ENCODE measurements at places on chromosomes 11 and 22.

GRCh38 chr11:84580428-84580827 is 1046.7 kb downstream of the DLG2 start:
- no peak for DNase-seq

- DNase-seq: no peak
Observed at GRCh38 chr11:88435415-88435814, 97.9 kb upstream of the CTSC start.

DNA sequence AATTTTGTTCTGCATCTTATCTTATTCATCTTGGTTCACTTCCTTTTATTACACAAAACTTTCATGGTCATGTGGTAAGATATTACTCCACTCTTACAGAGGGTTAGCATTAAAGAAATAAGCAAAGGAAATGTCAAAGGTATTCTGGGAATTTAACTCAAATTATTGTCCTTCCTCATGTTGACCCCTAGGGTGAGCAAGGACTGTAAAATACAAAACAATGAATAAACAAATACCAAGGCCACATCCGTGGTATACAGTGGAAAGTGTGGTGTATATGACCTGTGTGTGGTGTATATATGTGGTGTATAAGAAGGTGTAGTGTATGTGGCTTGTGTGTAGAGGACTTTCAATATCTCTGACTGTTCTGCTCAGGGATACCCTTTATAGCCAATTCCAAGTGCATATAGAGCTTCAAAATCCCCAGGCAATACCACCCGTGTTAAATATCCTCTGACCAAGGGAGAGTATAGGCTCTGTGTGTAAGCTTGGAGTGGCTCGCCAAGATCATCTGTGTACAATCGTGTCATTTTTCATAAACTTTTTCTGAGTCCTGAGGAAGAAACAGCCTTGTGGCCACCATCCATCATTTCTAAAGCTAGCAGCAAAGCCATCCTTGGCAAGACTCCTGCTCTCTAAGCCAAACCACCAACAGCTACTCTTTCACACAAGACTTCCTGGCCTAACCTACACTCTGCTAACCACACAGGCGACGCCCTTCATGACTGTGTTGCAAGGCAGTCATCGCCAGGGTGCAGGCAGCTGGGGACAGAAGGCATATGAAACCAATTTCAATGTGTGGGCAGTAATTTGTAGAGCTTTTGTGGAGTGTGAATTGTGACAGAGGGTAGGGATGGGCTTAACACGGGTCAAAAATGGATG is 548.0 kb downstream of the ETS1 start:
- peak; percentile 92 for DNase-seq

GRCh38 chr22:24831687-24832086 is 25.7 kb downstream of the SGSM1 start:
- no peak for DNase-seq

- DNase-seq: no peak
Observed at GRCh38 chr22:49023879-49024774, 803.5 kb downstream of the BRD1 start.

- DNase-seq: no peak
Observed at GRCh38 chr11:127075758-127076157, 75.2 kb upstream of the KIRREL3 start.

DNA sequence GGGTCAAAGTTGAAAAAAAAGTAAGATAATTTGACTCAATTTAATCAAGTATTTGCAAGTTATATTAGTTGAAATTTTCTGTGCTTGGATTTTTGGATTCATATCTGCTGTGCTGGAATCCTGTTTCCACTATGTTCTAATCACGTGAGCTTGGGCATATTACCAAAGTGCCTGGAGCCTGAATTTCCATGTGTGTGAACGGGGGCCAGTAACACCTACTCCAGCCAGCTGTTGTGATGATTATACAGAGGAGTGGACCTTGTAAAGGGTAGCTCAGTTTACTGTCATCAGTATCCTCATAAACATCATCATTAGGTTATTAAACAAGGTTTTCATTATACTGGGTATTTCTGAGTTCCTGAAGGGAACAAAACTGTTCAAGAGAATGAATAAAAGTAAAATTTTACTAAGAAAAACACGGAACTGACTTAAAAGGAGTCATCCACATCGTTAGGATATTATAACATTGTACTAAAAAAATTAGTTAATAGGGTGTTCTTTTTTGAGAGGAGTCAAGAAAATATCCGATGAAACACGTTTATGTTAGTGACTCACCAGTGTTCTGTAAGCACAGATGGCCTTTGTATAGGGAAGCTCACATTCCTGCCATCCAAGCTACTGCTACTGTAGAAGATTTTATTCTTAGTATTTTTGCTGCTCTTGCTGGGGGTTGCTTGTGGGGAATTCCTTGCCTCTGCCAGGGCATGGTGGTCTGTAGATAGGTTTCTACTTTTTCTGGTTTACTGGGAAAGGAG is 144.1 kb downstream of the ARHGAP42 start:
- peak; percentile 76 for DNase-seq

GRCh38 chr22:43925433-43926348 is 2.1 kb downstream of the PNPLA3 start:
- DNase-seq: no peak

GRCh38 chr11:122305426-122306320 is 189.7 kb upstream of the BLID start:
- DNase-seq: no peak

DNA sequence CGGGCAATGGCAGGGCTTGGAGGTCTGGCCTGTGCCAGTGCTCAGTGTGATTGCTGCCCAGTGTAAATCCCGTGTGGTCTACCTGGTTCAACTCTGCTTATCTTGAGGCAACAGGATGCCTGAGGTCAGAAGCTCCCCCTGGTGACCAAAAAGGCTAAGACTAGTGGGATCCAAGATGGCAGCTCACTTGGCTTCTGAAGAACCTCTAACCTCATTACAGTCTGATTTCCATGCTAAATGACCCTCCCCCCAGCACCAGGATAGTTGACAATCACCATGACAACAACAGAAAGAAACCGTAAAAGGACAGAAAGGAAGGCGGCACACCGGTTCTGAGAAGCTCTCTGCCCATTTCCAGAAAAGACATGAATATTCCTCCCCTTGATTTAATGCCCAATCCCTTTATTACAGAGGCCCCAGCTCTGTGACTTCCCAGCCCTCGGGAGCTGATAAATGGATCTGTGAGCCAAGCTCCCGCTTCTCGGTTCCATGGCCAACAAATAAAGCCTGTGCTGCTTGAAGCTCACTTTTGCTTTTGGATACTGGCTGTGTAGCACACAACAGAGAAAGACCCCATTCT is 398.4 kb downstream of the CTTN start:
- no peak for DNase-seq

- DNase-seq: no peak
Observed at GRCh38 chr11:43748095-43748494, 67.6 kb downstream of the HSD17B12 start.

DNA sequence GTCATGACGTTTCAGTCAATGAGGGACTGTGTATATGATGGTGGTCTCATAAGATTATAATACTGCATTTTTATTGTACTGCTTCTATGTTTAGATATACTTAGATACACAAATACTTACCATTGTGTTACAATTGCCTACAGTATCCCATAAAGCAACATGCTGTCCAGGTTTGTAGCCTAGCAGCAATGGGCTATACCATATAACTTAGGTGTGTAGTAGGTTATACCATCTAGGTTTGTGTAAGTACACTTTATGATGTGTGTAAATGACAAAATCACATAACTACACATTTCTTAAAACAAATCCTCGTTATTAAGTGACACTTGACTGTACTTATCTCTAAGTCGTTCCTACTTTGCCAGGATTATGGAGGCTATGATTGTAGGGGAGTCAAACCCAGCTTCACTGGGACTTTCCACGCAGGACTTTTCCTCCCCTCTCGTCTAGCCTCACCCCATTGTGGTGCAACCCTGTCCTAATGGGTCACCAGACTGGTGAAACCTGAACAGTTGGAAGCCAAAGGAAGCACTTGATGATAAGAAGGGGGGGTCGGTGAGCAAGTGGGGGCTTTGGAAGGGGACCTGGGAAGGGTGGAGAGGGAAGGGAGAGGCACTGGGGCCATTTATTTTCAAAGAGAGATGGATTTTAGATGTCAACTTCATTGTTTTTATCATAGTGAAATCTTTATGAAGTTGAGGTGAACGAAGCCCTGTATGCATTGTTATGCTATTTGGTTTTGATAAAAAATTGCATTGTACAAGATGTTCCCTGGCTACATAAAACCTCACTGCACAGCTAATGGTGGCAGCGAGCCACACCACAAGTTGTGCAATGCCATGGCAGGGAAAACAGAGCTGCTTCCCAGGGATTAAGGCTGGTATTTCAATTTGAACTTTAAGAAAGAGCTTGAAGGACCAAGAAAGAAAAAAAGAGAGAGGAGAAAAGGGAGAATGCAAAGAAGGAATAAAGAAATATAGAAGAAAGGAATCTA is 129.1 kb downstream of the EHF start:
- peak; percentile 54 for DNase-seq

- DNase-seq: peak; percentile 40
Observed at GRCh38 chr11:129766898-129767604, 48.6 kb upstream of the TMEM45B start.

DNA sequence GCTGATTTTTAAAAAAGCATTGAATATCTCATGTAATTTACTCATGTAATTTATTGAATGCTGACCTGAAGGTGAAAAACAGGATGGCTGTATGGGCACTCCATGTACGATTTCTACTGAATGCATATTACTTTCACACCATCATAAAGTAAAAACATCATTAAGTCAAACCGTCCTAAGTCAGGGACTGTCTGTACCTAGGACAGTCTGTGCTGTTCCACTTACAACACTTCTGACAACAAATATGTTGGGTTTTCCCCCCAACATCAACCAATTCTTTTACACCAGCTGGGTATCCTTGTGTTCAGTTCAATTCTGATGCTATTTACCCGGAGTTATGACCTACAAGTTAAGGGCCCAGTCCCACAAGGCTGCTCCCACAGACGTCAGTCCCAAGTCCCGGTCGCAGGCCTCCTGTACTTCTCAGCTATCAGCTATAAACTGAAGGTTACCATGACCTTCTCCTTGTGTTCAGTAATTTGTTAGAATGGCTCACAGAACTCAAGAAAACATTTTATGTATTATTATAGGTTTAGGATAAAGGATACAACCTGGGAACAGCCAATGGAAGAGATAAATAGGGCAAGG is 17.0 kb downstream of the UVRAG start:
- no peak for DNase-seq

DNA sequence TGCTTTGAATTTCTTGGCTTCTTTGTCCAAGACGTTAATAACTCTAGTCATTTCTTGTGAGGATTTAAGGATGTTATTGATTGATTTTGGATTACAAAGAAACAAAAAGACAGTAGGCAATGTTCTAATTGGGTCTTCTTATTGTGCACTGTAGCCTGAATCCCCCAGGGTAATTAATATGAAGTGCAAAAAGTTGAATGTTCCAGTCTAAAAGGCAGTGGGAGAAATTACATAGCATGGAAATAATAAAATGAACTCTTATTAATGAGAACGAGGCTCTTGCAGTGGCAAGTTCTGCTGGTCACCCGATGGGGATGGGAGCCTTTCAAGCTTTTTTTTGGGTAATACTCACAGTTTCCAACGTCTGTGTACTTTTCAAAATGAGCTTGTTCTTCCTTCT is 45.6 kb downstream of the UBASH3B start:
- no peak for DNase-seq

- no peak for DNase-seq
Observed at GRCh38 chr11:32527261-32528175, 56.1 kb upstream of the EIF3M start.

GRCh38 chr11:121105063-121105480 is 4.0 kb downstream of the TECTA start:
- DNase-seq: peak; percentile 41

- DNase-seq: no peak
Observed at GRCh38 chr11:100715165-100715761, 28.2 kb downstream of the ARHGAP42 start.

GRCh38 chr22:19478045-19478900 is 720 bp downstream of the UFD1 start:
- DNase-seq: no peak

DNA sequence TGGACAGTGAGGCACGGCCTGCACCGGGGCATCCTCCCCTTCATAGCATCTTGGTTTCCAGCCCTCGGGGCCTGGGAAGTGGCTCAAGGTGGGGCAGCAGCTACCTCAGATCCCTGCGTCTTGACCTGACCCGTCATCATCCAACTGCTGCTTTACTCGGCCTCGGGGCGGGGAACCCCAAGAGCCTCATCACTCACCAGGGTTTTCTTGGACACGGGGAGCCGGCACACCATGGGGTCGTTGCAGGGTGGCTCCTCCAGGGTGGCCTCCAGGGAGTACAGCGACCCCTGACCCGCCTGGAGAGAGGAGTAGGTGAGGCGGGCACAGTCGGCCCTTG is 651 bp downstream of the CTSF start:
- no peak for DNase-seq

DNA sequence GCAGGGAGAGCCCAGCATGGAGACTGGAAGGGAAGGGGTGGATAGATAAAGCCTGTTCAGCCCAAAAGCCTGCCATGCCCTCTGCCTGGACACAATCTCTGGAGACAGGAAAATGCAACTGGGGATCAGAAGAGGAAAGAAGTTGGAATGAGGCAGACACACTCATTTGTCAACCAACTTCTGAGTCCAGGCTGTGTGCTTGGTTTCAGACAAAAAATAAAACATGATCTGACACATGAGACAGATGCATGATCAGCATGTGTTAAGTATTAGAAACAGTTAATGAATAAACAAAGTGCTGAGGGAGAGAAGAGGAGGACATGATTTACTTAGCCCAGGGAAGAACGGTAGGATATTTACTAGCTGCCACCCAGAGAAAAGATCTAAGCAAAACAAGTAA is 839 bp downstream of the LRRN4CL start:
- DNase-seq: no peak

DNA sequence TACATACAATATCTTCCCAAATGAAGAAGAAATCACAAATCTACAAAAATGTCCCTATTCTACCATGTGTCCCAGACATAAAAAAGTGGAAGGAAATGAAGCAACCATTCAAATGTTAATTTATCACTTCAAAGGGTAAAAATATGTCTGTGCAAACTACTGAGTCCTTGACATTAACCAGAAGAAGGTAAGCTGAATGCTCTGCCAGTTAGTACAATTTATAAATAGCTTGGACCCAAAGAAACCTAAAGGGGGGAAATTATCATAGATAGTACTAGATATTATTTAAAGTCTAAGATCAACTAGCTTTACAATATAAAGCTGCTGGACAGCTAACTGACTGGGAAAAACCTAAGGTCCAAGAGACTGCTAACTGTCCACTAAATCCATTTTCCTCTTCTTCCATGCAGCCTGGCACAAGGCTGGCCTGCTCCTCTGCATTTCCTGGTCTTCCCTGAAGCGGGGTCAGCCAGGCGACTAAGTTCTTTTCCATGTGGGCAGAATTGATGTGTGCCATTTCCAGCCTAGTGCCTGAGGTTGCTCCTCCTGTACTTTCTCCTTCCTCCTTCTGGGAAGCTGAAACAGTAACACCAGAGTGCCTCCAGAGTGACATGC is 190.9 kb downstream of the CADM1 start:
- DNase-seq: no peak

GRCh38 chr11:25566298-25567200 is 765.4 kb upstream of the ANO3 start:
- no peak for DNase-seq

- DNase-seq: peak; percentile 35
Observed at GRCh38 chr22:38697425-38698089, 3.2 kb downstream of the JOSD1 start.

- DNase-seq: no peak
Observed at GRCh38 chr11:37896016-37896415, 1298.0 kb upstream of the RAG2 start.
